Stimulated activated CD4-positive, alpha-beta T cell treated with anti-CD3 and anti-CD28 coated beads, Interleukin-4, amount 100 ng/mL, for 4 hours (primary cell): ENCODE measurements at places on chromosomes 3 and 15.

DNA sequence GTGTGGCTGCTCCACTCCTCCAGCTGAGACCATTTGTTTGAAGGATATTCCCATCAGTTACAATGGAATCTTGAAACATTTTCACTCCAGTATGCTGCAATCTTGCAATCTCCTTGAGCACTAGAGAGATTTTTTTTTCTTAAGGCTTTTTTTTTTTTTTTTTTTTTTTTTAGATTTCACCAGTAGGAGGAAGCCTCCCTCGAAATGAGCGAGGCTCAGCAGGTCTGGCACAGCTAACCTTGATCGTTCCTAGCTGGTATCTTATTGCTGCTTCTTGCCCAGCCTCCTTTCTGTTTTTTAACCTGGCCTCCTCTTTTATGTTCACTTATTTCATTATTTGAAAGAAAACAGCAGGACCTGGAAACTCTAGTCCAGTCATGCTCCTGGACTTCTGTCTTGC, 48.1 kb downstream of the RAP2B start:
- no peak for DNase-seq

- DNase-seq = no peak
These were observed 89.8 kb downstream of the THBS1 start for GRCh38 chr15:39670687-39671086.

GRCh38 chr3:140134231-140134965, 199.4 kb downstream of the CLSTN2 start:
- DNase-seq = no peak

- DNase-seq = no peak
These were observed 346.0 kb downstream of the MFSD1 start for GRCh38 chr3:159147813-159148212.

- DNase-seq = no peak
These were observed 65.4 kb downstream of the EEFSEC start for GRCh38 chr3:128218548-128219257.
